ENCODE measurements at places on chromosomes 3 and 15.

DNA sequence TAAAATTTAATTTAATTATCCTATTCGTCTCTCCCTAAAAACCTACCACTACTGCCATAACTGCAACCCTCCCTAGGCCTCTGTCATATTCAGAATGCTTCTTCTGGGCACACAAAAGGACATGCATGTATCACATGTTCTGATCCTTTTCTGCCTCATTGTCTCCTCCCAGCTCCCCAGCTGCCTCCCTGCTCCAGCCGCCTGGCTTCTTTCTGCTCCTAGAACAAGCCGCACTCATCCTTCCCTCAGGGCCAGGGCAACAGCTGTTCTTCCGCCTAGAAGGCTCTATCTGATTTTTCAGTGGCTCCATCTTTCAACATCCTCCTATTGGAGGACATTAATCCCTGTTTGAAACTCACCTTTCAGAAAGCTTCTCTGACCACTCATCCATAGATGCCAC is 38.6 kb downstream of the TMED3 start:
- no peak for DNase-seq

- no peak for DNase-seq
These were observed 192.8 kb upstream of the TBC1D5 start for GRCh38 chr3:17935222-17935621.

- no peak for DNase-seq
These were observed 81.5 kb upstream of the DAZL start for GRCh38 chr3:16686679-16687078.

DNA sequence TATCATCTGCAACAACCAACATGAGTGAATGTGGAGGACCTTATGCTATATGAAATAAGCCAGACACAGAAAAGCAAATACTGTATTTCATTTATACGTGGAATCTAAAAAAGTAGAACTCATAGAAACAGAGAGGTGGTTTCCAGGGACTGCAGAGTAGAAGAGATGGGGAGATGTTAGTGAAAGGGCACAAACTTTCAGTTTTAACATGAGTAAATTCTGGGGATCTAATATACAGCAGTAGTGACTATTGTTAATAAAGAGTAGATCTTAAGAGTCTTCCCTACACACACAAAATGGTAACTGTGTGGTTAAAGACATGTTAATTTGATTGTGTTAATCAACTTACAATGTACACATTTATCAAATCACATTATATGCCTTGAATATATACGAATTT is 20.9 kb upstream of the MELTF start:
- no peak for DNase-seq

- DNase-seq = peak; percentile 14
These were observed 27.3 kb downstream of the DUT start for GRCh38 chr15:48358229-48359152.

GRCh38 chr15:59327942-59328341 is 44.7 kb downstream of the MYO1E start:
- peak; percentile 38 for DNase-seq

GRCh38 chr3:188316021-188316722 is 162.2 kb downstream of the LPP start:
- DNase-seq = peak; percentile 57

DNA sequence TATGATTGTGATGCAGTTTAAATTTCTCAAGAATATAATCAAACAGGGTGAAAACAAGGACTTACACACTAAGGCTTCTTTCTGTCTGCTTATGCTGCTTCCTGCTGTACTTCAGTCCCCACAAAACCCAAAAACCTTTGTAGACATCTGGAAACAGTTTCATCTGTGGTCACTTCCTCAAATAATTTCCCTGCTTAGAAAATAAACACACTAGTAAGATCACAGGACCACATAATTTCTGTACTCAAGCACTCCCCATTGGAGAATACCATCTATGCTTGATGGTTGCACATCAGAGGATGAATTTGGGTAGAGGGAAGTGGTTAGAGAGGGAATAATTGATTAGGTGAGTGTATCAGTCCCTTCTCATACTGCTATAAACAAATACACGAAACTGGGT is 266.2 kb downstream of the LSAMP start:
- no peak for DNase-seq

DNA sequence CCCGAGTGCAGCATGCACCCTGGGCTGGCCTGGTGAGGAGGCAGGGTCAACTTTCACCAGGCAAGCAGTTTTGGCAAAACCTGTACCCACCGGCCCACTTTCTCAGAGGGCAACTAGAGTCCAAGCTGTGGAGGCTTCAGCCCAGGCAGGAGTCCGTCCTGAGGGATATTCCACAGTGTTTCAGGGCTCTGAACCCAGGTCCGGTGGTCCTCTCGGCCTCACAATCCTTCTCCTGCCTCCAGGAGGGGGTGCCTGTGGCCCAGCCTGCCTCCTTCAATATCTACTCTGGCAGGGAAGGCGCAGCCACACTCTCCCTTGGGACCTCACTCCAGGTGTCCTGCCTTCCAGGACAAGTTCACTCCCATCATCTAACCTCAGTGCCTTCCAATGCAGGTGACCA is 3.9 kb downstream of the PLA2G4E start:
- no peak for DNase-seq

DNA sequence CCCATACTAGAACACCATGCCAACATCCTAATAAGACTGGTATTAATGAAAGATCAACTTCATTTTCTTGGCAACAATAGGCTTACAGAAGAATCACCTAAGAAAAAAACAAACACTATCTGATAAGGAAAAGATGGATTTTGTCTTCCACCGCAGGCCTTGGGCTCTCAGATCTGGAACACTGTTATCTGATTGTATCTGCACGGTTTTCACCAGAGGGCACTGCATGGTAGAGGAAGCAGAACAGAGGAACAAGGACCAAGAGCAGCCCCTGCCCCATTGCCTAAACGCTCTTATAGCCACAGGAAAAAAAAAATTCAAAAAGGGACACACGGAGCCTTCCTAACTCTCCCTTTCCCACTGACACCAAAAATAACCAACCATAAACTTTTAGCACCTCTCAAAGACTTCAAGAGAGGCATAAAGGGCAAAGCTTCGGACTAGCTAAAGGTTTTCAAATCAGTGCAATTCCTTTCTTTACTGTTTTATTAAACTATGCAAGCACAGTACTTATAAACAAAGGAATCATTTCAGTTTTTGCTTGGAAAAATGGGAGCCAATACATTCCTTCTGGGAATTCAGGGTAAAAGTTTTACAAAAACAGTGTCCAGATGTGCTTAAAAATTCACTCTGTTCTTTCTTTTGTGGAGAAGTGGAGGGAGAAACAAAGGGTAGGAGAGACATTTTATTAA is 23.3 kb downstream of the IL17RD start:
- DNase-seq = no peak

DNA sequence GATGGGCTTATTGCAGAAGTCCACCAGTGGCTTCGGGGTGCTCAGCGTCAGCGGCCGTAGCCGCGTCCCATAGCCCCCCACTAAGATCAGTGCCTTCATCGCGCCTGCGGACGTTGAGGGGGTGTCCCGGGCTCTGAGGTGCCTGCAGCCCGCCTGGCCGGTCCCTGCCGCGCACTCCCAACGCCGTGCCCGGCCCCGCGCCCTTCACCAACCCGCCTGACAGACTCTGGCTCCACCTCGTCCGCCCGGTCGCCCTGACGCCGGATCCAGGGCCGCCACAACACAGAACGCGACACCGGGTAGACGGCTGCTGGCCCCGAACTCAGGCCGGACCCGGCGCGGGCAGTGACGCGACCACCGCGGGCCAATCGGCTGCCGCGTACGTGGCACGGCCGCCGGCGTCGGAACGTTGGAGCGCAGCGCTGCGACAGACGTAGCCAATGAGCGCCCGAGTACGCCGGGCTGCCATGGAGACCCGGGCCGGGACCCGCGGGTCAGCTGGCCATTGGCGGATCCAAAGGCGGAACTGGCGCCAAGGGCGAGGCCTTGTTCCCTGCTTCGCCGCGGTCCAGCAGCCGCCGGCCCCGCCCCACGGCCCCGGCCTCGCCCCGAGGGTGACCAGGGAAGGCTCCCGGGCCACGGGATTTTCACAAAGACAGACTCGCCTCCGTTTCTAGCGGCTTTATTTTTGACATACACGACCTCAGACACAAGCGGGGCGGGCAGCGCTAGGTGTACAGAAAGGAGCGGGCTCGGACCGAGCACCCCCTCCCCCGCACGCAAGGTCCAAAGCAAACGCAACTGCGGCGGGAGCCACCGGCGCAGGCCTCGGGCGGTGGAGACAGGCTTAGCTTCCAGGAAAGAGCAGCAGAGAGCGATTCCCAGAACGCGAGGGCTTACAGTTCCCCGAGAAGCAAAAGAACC is at the start of gene GMPPB:
Gene GMPPB, minus strand, starts transcription at position 324 of the 924 bp plus-strand sequence. Its CDS starts 225 bp downstream, at position 99.
- DNase-seq = peak; percentile 99

DNA sequence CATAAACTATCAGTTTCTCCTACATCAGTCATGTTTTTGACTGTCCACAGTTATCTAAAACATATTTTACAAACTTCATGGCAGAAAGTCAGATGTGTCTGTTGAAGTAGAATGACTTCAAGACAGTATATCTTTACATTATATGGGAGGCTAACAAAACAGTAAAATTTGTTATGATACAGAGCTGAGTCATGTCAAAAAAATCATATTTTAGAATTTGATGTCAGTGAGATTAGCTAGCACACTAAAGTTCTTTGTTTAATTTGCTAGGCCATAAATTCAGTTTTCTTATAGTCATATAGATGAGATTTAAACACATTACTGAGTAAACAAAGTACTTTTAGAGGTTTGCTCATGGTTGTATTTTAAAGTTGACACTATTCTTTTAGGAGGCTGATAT is 80.3 kb upstream of the IGSF10 start:
- no peak for DNase-seq
